Retinal pigment epithelial cell (primary cell): ENCODE measurements at places on chromosomes 2 and 18.

DNA sequence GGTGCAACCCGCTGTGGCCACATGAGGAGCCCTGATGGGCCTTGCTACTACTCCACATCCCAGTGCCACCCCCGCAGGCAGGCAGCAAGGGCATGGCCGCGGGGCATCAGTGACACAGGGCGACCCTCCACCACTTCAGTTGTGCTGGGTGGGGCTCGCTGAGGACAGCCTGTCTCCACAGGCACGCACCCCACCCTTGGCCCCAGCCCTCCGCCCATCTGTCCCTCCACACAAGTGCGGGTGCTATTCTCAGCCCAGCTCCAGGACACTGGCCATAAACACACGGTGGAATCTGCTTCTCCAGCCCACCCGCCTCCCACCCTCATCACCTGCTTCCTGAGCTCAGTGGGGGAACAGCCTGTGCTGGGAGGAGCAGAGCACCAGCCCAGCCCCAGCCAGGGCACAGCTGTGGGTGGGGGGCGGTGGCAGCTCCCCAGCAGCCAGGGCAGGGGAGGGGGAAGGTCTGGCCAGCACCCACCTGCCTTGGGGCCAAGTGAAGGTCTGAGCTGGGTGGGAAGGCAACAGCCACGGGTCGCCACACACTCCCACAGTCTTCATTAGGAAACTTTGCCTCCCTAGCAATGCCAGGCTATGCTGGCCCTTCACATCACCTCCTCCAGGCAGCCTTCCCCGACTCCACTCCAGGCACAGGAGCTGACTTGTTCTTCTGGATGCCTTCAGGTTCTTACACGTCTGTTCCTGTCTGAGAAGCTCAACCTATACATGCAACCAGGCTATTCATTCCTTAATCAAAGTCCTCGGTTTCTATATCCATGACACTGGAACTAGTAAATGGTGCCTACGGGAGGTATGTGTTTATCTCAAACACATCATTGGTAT is 16.5 kb downstream of the BIN1 start:
- DNase-seq, result no peak

GRCh38 chr18:12044591-12044990 is 49.1 kb upstream of the ANKRD62 start:
- no peak for DNase-seq

- no peak for DNase-seq
These were observed 171.8 kb downstream of the CDH2 start for GRCh38 chr18:28005164-28005563.

DNA sequence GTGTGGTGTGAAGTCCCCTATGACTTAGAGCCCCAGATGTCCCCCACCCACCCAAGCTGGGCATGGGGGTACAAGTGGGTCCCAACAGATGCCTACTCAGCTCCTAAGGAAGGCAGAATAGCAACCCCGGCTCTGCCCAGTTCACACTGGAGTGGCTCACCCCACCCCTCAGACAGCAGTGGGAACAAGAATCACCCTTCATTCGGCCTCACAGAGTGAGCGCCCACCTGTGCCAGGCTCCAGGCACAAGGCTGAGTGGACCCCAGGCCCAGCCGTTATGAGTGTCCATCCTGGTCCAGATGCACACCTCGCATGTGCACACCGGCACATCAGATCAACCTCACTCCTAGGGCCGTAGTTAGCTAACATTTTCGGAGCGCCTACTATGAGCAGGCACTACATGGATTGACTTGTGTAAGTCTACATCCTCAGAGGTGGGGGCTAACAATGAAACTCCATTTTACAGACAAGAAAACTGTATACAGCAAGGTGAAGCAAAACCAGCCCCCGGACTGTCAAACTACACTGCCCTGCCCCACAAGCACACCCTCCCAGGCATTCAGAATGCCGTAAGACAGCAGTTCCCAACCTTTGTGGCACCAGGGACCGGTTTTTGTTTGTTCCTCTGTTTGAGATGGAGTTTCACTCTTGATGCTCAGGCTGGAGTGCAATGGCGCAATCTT is 2.8 kb upstream of the ASTL start:
- no peak for DNase-seq

DNA sequence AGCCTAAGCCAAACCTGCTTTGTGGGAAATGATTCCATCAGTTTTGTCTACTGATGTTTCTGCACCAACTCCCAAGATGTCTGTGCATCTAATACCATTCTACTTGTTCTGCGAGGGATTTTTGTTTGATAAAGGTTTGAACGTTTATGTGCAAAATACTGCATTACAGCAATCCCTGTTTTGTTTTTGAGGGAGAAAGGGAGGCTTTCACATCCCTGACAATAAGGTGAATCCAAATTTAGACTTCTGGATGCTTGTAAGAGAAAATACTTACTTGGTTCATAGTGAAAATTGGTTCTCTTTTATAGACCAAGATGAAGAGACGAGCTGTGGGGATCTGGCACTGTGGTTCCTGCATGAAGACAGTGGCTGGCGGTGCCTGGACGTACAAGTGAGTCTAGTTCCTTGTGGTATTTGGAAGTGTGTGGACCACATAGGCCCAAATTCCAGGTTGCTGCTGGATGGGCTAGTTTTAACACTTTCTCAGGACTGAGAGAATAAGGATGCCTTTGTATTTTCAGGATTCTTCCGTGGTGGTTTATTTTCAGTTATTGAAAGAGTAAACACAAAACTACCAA is 1.1 kb downstream of the RPL37A start:
- no peak for DNase-seq

DNA sequence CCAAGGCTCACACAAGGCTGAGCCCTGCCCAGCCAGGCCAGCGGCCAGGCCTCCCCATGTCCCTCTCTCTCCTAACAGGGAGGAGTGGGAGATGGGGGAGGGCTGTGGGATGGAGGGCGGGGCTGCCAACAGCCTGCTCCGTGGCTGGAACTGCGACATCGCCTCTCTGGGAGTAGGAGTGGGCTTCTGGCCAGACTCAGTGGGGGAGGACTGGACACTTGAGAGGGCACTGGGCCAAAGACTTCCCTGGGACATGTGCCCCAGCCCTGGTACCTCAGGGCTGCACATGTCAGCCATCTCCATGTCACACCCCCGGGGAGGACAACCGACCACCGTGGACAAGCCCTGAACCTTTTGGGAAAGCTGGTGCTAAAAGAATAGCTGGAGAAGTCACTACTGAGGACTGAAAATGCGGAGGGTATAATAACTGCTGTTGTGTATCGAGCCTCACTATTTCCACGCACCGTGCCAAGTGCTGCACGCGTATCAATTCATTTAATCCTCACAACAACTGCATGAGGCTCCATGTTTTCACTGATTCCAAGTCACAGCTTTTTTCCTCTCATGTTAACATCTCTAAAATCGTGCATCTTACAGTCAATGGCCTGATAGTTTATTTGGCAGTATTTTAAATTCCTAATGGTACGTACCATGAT is 127.3 kb downstream of the MSH2 start:
- no peak for DNase-seq

GRCh38 chr2:67871686-67872412 is 191.0 kb downstream of the C1D start:
- DNase-seq, result peak; percentile 77

- DNase-seq, result no peak
These were observed 17.2 kb downstream of the TEX51 start for GRCh38 chr2:126915903-126916302.

- DNase-seq, result no peak
These were observed 275.6 kb upstream of the ID2 start for GRCh38 chr2:8406271-8406670.

- no peak for DNase-seq
These were observed at the start of gene CROCC2 for GRCh38 chr2:240906141-240906910. TSS of gene CROCC2 (plus strand) at chr2:240906336. CDS start at chr2:240906514, 178 bp downstream.

DNA sequence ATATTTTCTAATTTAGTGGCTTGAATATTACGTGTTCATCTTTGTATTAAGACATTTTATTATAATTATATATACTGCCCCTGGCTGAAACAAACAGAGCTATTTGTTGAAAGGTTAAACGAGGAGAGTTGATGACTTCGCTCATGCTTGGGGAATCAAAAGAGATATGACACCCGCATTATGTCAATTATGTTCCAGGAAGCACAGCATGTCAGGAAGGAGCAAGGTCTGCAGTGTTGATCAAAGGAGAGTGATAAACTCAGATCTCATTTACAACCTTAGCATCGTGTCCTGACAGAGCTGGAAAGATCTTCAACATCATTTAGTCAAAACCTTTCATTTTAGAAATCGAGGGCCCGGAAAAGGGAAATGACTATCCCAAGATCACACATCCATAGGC is 510.1 kb downstream of the TDRD15 start:
- DNase-seq, result no peak

DNA sequence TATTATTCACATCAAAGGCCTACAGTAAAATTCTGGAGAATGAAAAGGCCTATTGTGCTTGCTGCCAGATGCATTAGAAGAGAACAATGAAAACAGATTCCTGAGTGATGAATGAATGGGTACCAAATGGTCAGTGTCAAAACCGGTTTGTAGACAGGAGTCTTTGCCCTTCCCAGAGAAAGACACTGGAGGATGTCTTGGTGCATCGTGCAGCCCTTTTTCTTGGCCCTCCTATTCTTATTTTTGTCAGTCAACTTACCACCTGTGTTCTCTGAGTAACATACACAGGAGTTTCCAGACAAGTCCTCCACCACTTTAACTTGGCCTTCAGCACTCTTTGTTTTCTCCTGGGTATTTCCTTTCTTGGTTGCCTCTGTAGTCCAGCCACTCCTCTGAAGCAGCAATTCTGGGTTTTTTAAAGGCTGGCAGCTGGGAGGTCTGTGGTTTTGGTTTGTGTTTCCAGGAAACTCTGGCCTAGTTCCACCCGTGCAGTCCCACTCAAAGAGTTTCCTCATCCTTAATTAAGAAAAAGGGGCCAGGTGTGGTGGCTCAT is 29.4 kb downstream of the PSTPIP2 start:
- DNase-seq, result no peak

DNA sequence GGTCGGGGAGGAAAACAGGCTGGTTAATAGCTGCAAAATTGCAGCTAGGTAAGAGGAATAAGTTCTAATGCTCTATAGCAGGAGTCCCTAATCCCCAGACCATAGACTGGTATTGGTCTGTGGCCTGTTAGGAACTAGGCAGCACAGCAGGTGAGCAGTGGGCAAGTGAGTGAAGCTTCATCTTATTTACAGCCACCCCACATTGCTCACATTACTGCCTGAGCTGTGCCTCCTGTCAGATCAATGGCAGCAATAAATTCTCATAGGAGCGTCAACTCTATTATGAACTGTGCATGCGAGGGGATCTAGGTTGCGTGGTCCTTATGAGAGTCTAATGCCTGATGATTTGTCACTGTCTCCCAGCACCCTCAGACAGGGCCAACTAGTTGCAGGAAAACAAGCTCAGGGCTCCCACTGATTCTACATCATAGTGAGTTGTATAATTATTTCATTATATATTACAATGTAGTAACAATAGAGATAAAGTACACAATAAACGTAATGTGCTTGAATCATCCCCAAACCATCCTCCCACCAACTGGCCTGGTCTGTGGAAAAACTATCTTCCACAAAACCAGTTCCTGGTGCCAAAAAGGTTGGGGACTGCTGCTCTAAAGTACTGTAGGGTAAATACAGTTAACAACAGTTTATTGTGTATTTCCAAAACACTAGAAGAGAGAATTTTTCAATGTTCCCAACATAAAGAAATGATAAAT is 91.7 kb upstream of the TFCP2L1 start:
- DNase-seq, result no peak

GRCh38 chr2:136389809-136390208 is 271.9 kb upstream of the CXCR4 start:
- no peak for DNase-seq

- no peak for DNase-seq
These were observed 82.4 kb downstream of the RBMS1 start for GRCh38 chr2:160411167-160411566.

GRCh38 chr2:120884472-120885290 is 149.0 kb downstream of the GLI2 start:
- DNase-seq, result no peak

DNA sequence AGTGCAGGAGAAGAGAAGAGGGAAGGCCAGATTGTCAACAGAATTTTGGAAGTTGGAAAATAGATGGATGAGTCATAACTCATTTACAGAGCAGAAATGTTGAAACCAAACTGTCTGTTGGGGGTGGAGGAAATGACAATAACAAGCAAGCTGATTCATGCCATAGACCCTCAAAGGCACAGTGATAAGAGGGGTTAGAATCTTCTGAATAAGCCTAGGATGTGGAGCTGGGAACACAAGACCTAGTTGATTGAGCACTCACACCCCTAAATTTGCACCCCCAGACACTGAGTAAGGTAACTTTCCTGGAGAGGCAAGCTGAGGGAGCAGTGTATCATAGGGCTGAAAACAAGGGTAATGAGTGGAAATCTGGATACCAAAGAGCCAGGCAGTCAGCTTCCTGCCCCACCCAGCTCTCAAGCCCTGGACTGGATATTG is 141.4 kb downstream of the SCG2 start:
- DNase-seq, result no peak

GRCh38 chr18:3037423-3037915 is 24.5 kb upstream of the LPIN2 start:
- DNase-seq, result peak; percentile 84

- DNase-seq, result no peak
These were observed 24.6 kb upstream of the EPB41L3 start for GRCh38 chr18:5568416-5568815.

DNA sequence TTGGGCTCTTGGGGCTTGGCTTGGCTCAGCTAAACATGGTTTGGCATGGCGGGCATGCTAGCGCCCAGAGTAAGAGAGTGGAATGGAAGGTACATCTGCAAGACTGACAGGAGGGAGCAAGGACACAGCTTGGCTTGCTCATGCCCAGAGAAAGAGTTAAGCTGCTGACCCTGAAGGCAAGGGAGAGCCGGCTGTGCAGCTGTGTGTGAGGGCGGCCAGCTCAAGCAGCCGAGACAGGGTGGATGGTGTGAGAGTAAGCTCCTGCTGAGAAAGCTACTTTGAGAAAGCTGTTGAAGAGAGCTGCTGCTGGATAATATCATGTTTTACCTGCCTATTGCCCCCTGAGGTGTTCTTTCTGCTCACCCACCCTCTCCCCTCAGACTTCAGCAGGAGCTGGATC is 135.6 kb downstream of the CCBE1 start:
- DNase-seq, result no peak

DNA sequence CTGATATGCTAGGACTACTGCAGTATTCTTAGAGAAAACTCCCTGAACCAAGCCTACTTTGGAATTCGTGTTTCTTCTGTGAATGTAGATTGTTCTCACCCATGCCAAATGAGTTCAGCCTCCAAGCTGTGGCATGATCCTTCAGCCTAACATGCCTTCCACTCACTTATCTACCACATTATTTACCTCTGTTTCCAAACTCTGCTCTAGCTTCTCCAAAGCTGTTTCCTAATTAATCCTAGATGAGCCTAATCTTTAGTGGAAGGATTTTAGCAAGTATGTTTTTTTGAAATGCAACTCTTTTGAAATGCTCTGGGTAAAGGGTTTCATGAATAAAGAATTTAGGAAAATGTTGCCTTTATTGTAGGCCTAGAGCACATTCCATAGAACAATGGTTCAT is 152.9 kb upstream of the MMADHC start:
- peak; percentile 56 for DNase-seq

- DNase-seq, result peak; percentile 32
These were observed 83.4 kb upstream of the RTN4 start for GRCh38 chr2:55133467-55134315.

- DNase-seq, result no peak
These were observed 106.4 kb downstream of the EXOC6B start for GRCh38 chr2:72719416-72719815.
